ENCODE measurements at places on chromosomes 7 and 10.

DNA sequence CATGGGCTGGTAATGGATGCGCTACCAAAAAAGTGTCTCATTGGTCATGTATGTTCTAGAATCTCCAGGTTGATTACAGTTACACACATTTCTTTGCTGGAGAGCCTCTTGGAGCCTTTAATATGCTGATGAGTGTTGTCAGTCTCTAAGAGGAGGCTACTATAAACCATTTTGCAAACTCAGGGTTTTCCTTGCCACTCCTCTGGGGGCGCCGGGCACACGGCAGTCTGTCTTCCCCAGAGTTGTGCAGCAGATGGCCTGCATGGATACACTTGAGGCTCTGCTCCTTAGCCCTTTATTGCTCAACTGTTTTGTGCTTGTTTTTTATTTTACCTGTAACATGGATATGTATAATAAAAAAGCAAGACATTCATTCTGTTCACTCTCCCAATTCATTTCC, 196.5 kb downstream of the ACTR3B start:
- no peak for DNase-seq

DNA sequence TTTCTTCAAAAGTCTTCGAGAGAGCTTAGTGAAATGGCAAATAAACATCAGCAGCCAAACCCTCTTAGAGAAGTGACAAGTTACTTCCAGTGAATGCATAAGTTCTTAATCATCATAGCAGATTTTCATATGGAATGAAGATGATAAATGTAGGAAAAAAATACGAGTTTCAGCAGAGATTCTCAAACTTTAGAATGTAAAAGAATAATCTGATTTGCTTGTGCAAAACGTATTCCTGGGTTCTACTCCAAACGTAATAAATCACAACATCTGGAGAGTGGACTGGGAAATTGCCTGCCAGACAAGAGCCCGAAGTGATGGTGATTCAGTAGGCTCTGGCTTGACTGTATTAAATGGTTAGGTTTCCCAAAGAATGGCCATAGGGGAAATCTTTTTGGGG, 62.2 kb downstream of the AKR1E2 start:
- no peak for DNase-seq

DNA sequence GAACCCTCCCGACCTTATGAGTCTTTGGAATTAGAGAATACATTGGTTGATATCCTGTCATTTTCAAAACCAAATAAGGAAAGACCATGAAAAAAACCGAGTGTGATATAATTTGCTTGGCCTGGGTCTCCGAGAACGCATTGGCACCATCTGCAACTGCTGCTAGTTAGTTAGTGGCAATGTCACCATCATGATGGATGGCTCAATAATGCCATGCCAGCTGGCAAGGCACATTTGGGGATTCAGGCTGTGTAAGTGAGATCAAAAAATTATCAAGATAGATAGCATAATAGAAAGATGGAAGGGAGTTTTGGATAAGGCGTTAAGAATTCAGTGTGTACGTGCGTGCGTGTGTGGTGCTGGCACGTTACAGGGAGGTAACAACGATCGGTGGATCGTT, 134.7 kb upstream of the TCERG1L start:
- no peak for DNase-seq

DNA sequence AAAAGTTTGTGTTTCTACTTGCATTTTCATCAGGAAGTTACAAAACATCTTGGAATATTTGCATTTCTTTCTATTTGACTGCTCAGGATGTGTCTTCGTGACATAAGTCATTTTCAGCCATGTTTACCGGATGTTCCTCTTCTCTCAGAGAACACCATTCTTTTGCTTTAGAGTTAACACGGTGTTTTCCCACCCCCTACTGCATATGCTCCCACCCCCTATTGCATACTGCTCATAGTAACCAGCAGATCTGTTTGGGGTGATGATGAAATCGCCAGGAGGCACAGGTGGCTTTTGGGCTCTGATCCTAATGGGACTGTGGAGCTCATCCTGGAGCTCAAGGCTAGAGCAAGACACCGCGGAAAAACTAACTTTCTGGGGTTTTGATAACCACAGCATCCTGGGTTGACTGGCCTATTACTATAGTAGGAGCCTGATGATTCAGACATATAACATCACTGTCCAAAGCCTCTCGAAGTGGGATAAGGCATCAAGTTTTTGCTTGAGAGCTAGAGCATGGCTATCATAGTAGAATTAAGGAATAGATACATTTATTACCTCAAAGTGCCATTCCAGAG, 65.1 kb upstream of the BET1 start:
- DNase-seq: no peak

- no peak for DNase-seq
Observed at GRCh38 chr10:38156416-38157269, 62.5 kb downstream of the ZNF37A start.

- no peak for DNase-seq
Observed at GRCh38 chr10:98256692-98257091, 11.3 kb downstream of the LOXL4 start.

DNA sequence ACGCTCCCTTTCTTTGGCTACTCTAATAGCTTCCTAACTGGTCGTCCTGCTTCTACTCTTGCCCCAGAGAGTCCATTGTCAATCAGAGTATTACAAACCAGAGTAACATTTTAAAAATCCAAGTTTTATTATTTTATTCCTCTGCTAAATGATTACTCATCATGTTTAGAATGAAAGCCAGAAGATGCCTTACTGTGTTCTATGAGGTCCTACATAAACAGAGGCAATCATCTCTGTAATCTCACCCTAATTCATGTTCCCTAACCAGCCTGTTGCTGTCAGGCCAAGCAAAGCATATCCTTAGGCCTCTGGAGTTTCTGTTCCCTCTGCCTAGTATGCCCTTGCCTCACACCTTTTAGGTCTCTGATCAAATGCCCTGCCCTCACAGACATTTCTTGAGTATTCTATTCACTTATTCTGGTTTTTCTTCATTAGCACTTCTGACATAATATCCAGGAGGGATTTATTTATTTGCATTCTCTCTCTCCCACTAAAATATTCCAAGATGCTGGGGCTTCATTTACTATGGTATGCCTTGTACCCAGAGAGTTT, 497.5 kb downstream of the PHTF2 start:
- DNase-seq: no peak

GRCh38 chr10:49152037-49152436, 18.2 kb upstream of the FAM170B start:
- DNase-seq: no peak

- no peak for DNase-seq
Observed at GRCh38 chr10:16732376-16732775, 84.8 kb downstream of the RSU1 start.

- DNase-seq: no peak
Observed at GRCh38 chr7:14398526-14398925, 409.1 kb upstream of the ETV1 start.

DNA sequence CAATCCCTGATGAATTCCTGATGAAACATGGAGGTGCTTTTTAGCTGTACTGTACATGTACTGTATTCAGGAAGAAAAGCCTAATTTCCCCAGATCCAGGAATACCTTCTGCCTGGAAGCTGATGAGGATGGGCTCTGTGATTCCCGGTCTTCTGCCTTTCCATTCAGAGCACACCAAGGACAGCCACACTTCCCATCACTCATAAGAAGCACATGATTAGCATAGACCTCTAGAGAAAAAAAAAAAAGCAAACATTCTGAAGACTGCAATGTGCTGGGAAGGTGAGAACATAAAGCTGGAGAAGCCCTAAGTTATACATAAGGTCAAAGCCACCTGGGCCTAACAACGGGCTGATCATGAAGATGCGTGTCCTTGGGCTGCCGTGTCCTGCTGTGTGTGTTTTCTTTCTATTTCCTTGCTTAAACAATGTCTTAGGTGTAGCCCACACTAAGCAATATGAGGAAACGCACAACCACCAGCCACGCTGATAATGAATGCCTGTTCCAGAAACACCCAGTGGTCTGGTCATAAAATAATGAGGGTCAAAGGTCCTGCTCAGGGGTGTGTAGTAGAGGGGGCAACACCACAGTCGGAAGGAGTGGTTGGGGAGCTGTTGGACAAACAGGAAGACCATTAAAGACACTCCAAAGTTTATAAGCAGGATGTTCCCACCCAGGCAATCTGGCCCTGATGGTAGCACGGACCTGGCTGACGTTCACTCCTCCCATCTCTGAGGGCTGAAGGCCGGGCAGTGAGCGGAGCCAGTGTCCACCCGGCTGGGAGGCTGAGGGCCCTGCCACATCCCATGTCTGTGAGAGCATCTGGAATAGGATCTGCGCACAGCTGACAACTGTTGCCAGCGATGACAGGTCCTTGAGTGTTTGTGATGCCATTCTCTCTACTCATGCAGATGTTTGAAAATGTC, 7.9 kb downstream of the PKD1L1 start:
- no peak for DNase-seq

GRCh38 chr10:59337201-59337652, 25.1 kb downstream of the FAM13C start:
- DNase-seq: no peak

DNA sequence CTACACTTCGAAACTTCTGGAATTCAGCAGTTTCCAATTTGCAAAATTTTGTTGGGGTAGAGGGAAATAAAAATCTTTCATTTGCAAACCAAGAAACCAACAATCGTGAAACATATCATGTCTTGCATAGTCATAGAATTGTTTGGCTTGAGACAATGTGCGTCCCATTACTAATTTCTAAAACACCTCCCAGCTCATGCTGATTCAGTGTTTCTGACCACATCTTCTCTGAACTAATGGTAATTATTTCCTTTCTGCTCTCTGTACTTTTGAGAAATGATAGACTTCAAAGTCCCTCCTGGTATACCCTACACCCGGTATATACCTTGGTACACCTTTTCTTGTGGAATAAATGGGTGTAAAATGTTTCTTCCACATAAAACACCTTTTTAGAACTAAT, 41.8 kb upstream of the TSPAN13 start:
- DNase-seq: no peak

DNA sequence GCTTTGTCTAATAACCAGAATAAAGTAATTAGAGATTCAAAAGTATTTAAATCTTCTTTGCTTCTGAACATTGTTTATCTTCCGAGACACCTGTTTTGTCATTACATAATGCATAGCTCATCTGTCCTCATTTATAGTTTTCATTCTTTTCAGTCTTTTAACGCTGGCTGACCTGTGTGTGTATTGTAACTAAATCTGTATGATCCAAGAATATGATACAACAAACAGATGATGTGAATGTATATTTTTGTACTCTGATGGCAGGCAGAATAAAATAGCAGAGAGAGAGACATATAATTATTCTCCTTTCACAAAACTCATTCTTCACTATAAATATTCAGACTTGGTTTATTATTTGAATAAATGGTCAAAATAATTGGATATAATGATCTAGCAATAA, 80.6 kb downstream of the ORC5 start:
- DNase-seq: no peak
